ENCODE measurements at places on chromosomes 5 and 9.

DNA sequence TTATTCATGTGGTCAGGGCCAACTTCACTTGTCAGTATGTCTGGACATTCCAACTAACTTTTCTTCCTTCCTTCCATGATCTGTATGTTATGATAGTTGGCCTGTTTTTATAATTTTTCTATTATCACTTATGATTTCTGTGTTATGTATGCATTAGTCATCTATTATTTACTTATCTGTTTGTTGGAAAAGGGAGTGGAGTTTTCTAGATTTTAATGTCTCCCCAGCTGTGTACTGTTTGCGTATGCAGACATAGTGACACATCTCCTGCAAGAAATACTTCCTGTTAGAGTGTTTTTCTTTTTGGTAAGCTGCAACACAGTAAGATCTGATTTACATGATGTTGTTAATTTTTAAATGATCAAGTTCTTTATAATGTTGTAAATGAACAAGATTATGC lies 8.7 kb upstream of the INSYN2B start:
- DNase-seq, result no peak

GRCh38 chr5:34743878-34744277 lies 87.8 kb downstream of the RAI14 start:
- no peak for DNase-seq

DNA sequence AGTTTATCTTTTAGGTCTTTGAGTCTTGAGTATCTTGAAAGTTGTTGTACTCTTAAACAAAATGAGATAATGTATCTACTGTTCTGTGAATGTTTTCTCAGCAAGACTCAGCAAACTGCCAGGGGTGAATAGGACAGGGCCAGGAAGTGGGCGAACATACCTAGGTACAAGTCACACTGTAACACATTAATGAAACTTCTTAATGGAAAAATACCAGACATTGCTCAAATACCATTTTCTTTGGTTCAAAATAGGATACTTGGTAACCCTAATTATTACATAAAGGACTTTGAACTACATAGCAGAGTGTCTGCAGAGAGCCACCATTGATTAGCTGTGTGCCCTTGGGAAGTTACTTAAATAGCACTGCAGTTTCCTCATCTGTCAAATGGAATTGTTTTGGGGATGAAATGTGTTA lies 197.5 kb downstream of the ARHGEF28 start:
- no peak for DNase-seq

- DNase-seq, result no peak
Observed at GRCh38 chr5:38938424-38938823, 92.6 kb downstream of the OSMR start.

DNA sequence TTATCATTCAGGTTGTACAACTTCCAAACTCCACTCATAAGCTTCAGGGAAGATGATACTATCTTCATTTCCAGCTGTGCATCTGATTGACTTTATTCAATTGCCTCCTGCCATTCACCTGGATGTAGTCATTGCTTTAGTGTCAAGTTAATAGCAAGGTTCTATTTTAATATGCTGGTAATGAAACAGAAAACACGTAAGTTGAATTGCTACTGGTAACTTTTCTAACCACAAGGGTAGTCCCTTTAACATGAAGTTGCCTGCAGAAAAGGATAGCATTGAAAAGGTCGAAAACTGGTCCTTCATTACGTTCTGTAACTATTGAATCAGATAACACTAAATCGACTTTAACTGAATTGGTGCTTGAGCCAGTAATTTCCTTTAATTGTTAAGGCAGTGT lies 459.4 kb upstream of the CDH6 start:
- DNase-seq, result no peak

GRCh38 chr9:109894921-109895758 lies 115.1 kb downstream of the PALM2AKAP2 start:
- DNase-seq, result peak; percentile 30

DNA sequence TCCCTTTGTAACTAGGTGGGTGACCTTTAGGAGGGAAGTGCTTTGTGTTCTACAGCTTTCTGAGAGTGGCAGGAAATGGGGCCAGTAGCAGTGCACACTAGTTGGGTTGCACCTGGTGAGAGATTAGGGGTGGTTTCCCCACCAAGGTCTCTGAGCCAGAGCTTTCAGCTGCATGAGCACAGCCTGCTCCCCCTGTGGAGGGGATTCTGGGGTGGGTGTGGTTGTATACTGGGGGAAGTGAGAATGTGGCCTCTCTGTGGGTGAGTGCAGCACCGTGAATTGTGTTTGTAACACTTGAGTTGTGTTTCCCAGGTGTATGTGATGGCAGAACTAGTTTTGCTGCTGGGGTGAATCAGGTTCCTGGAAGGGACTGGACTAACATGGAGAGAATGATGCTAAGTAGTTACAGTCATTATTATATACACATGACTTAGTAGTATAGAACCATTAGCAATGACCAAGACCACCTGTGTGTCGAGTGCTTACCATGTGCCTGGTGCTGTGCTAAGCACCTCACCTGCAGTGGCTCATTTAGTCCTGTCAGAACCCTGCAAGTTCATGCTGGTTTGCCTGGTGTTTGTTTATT lies 11.8 kb upstream of the CXXC5 start:
- DNase-seq, result peak; percentile 70

DNA sequence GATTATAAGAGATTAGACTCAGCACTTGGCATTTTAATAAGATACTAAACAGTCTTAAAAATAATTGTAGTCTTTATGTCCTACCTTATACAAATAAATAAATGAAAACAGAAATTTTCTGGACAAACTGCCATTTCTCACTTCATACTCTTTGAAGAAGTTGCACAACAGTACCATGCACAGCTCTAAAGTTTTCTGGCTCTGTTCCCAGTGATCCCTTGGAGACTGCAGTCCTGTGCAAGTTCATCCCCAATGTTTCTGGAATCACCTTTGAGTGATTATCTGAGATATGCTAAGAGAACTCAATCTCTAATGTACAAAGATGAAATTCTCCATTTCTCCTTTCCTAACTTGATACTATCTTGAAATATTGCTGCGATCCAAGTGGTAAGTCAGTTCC lies 330.4 kb upstream of the EDIL3 start:
- DNase-seq, result no peak

All from activated naive CD8-positive, alpha-beta T cell treated with anti-CD3 and anti-CD28 coated beads, Interleukin-2, amount 50 U/mL, for 24 hours (primary cell).